Left lung (tissue), 14 donors: ENCODE measurements at places on chromosomes 3 and 15. TPM values are rescaled to one million over a fixed set of nuclear protein-coding genes. Genes with fewer than 3 reads are reported as not detected.

DNA sequence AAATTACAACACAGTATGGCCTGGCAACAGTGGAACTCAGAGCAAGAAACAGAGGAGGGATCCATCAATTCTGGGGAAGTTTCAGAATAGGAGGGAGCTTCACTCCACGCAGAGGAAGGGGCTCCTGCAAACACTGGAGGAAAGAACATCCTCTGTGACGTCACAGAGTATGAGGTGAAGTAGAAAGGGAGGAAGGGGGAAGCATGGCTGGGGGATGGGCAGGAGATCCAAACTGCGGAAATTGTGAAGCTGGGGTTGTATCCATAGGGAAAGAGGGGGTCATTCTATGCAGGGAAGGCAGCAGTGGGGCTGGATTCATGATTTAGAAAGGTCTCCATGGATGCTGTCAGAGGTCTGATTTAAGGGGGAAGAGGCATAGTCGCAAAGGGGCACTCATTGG, 8.3 kb upstream of the SCN10A start:
- no peaks in the 10 kb centered on the region for H3K27me3 ChIP-seq
- no peak for DNase-seq
- no peaks in the 10 kb centered on the region for H3K4me1 ChIP-seq

GRCh38 chr3:42014921-42015533, 53.1 kb upstream of the ULK4 start:
- no peak for DNase-seq
- peaks cover 65% of the 10 kb centered on the region for H3K4me1 ChIP-seq
- H3K36me3 ChIP-seq: no peaks in the 10 kb centered on the region

DNA sequence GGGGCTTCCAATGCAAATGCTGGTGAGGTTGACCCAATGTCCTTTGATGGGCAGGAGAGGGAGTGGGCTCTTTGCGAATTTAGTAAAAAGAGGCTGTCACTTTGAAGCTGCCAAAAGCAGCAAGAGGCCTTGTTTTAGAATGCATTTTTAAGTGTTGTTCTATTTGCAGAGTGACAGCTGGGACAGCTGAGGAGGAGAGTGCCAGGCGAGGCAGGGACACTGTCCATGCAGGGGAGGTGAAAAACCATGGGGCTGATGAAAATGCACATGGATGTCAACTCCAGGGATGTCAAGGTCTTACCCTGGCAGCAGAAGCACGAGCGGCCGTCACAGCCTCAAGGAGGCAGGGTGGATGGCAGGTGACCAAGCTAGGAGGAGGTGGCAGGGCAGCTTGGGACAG, 279.8 kb downstream of the ADAMTS17 start:
- H3K27me3 ChIP-seq: no peaks in the 10 kb centered on the region
- H3K36me3 ChIP-seq: no peaks in the 10 kb centered on the region
- H3K4me3 ChIP-seq: no peak overlapping the region
- no peak overlapping the region for H3K27ac ChIP-seq
- no peak for DNase-seq

GRCh38 chr3:194447161-194447560, 39.6 kb downstream of the ATP13A3 start:
- H3K27me3 ChIP-seq: no peaks in the 10 kb centered on the region
- DNase-seq: no peak
- H3K4me3 ChIP-seq: no peak overlapping the region
- H3K4me1 ChIP-seq: no peaks in the 10 kb centered on the region

- no peak for DNase-seq
Measured at GRCh38 chr3:186457236-186457635, 86.9 kb downstream of the CRYGS start.

DNA sequence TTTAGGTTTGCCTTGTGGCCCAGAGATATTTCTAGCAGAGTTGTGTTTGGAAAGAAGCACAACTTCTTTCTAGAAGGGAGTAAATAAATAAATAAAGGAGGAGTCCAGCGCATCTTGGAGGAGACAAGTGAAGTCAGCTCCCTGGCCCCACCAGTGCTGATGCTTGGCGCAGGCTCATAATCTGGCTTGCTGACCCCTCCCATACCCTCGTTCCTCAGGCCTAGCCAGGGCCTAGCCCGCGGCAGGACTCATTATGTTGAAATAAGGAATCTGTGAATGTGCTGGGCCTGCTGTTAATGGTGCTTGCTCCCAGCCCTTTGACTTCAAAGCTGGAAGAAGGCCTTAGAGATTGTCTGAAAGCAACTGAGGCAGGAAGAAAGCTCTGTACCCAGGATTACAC, 3.1 kb downstream of the ZNF710 start:
- no peak for DNase-seq
- H3K4me1 ChIP-seq: peaks cover 28% of the 10 kb centered on the region
- no peaks in the 10 kb centered on the region for H3K36me3 ChIP-seq
- H3K27me3 ChIP-seq: no peaks in the 10 kb centered on the region
- H3K4me3 ChIP-seq: no peak overlapping the region

NR2E3 gene
- total RNA-seq: 0.76 TPM

CIDEC gene
- total RNA-seq: not detected

DAZL gene
- not detected for total RNA-seq
